Anterior cingulate cortex (tissue), 58 donors: ENCODE measurements at places on chromosomes 1 and 21.

GRCh38 chr1:40635763-40636500 lies 29.6 kb downstream of the RIMS3 start:
- no peak for DNase-seq

DNA sequence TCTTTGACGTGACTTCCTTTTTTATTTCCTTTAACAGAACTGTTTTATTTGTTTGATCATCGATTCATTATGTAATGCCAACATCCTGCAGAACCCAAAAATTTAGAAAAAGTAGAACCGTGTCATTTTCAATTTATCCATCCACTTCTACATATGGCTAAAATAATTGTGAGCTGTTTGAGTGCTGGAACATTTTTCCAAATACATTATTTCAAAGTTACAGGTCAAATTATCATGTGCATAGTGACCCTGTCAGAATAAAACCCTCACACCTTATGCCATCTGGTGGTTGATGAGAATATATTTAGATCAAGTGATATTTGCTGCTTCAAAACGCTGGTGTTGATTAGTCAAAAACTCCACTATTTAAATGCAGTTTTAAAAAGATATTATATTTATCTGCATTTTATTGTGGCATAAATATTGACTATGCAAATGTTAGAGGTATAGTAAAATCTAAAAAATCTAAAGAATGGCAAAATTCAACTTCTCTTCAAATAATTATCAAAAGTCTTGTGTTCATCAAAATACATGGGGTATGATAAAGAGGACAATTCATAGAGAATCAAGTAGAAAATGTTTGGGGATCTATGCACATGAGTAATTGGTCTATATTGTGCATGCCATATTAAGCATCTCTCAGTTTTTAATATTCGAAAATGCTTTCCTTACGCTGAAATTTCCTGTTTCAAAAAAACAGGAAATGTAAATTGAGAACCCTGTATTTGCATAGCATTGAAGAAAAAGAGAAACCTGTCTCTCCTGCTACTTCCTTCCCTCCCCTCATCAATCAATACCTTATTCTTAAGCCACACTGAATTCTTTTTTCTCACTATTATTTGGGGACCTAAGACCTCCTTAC lies 39.7 kb downstream of the UBE2U start:
- DNase-seq, result no peak

DNA sequence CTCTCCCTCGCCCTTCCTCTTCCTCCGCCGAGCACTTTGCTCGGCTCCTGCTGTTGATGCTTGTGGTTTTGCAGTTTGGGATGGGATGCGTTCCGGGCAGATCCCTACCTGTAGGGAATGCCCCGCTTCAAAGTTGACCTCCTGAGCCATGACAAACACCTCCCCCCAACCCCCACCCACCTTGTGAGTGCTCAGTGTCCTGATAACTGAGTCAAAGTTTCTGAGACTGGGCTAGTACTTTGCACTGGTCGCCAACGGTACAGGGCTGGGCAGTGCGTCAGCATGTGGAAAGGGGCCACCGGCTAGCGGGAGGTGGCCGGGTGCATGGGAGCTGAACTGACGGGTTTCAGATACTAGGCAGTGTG lies 771 bp downstream of the RABGAP1L start:
- no peak for DNase-seq

- no peak for DNase-seq
Measured at GRCh38 chr1:82466891-82467290, 666.2 kb downstream of the ADGRL2 start.

- DNase-seq, result no peak
Measured at GRCh38 chr1:50620680-50621329, 197.6 kb upstream of the DMRTA2 start.

- no peak for DNase-seq
Measured at GRCh38 chr1:216261631-216262030, 161.6 kb downstream of the USH2A start.

DNA sequence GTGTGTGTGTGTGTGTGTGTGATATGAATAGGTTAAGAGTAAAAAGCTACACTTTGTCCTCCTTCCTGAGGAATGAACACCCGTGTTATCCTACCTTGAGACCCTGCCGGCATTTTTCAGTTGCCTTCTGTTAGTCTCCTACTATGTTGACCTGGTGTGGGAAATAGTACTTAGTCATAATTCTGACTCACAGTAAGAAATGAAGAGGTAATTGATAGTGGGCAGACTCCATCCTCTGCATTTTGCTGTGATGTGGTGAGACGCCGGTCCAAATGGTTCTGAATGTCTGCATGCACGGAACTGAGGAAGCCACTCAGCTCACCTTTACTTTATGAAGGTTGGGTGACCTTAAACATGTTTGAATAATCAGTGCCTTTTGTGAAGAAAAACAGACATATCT lies 12.6 kb downstream of the CD101 start:
- no peak for DNase-seq

DNA sequence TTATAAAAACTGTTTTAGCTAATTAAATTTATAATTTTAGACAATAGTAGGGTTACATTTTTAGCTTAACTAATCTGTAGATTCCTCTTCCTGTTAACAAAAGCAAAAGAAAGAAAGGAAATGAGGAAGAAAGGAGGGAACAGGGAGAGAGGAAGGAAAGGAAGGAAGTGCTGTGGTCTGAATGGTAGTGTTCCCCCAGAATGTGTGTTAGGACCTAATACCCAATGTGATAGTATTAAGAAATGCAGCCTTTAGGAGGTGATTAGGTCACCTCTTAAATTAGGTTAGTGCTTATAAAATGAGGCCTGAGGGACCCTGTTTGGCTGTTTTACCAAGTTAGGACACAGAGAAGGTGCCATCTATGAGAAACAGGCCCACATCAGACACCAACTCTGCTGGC lies 136.9 kb upstream of the SAMSN1 start:
- no peak for DNase-seq

GRCh38 chr21:17189963-17190362 lies 322.9 kb upstream of the CXADR start:
- DNase-seq, result no peak

GRCh38 chr21:14673649-14674048 lies 127.5 kb upstream of the SAMSN1 start:
- no peak for DNase-seq

DNA sequence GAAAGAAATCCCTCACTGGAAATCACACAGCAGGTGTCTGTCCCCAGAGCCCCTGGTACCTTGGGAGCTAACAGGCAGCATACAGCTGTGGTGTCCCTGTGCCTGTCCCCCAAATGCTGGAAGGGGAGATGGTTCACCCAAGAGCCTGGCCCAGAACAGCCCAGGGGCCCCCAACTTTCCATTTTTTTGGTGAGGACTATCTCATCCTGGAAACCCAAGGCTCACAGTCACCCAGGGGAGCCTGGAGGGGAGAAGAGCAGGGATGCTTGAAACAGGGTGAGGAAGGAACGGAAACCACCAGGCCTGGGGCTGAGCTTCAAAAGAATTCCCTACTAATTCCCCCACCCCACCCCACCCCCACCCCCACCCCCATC lies 3.6 kb downstream of the SDC3 start:
- DNase-seq, result no peak
